ENCODE measurements at places on chromosomes 4 and X.

- DNase-seq, result no peak
Observed at GRCh38 chrX:134570899-134571298, 87.4 kb downstream of the PLAC1 start.

DNA sequence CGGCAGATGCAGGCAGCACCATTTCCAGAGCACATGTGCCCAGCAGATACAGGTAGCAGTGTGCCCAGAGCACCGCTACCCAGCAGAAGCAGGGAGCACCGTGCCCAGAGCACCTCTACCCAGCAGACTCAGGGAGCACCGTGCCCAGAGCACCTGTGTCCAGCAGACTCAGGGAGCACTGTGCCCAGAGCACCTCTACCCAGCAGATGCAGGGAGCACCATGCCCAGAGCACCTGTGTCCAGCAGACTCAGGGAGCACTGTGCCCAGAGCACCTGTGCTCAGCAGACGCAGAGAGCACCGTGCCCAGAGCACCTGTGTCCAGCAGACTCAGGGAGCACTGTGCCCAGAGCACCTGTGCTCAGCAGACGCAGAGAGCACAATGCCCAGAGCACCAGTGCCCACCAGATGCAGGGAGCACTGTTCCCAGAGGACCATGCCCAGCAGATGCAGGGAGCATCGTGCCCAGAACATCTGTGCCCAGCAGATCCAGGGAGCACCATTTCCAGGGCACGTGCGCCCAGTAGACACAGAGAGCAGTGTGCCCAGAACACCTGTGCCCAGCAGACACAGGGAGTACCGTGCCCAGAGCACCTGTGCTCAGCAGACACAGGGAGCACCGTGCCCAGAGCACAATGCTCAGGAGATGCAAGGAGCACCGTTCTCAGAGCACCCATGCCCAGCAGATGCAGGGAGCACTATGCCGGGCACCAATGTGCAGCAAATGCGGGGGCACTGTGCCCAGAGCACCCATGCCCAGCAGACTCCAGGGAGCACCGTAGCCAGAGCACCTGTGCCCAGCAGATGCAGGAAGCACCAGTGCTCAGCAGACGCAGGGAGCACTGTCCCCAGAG, 236.4 kb downstream of the DHRSX start:
- no peak for DNase-seq

- no peak for DNase-seq
Observed at GRCh38 chr4:7037425-7037824, 5.7 kb upstream of the TADA2B start.

GRCh38 chr4:127417885-127418535, 214.7 kb upstream of the INTU start:
- no peak for DNase-seq
